ENCODE measurements at places on chromosomes 13 and 19.

GRCh38 chr13:49308097-49308875 lies 60.6 kb downstream of the CDADC1 start:
- DNase-seq, result no peak

GRCh38 chr19:14350866-14351265 lies 30.4 kb upstream of the ADGRE5 start:
- no peak for DNase-seq

GRCh38 chr19:4548238-4548584 lies 8.4 kb upstream of the LRG1 start:
- no peak for DNase-seq

DNA sequence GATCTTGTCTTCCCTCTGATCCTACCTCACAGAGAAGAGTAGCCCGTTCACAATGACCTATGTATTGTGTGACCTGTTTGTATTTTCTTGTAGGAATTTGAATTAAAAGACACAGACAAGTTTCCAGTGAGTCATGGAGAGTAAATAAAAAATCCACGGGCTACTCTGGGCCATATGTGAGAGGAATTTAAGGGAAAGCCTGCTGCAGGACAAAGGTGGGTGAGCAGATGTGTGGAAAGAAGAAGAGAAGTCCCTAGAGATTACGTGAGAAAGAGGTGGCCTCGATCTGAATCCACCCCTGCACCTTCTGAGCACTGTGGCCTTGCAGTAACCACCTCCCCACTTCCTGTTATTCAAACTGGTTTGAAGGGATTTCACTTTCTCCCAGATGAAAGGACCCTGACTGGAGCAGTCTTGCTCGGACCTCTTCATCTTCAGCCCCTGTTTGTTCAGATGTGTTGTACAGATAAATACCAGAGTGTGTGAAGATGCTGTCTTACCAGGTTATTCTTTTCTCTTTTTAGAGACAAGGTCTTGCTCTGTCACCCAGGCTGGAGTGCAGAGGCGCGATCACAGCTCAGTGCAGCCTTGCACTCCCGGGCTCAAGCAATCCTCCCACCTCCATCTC lies 205.4 kb downstream of the PDS5B start:
- DNase-seq, result no peak

DNA sequence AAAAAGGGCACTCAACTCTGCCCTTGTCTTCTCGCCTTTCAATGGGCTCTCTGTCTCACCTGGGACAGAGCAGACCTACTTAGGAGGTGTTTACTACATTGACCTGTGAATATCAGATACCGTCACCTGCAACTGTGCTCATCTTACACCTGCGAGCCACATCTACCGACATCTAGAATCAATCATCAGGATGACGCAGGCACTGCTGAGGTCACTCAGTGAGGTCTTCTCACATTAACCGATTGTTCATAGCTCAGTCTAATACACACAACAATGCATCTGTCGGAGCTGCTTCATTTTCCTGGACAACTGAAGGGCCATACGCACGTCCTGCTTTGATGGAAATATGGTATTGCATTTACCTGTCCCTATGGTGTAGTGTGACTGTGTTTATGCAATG lies 211.9 kb downstream of the FGF9 start:
- DNase-seq, result no peak

DNA sequence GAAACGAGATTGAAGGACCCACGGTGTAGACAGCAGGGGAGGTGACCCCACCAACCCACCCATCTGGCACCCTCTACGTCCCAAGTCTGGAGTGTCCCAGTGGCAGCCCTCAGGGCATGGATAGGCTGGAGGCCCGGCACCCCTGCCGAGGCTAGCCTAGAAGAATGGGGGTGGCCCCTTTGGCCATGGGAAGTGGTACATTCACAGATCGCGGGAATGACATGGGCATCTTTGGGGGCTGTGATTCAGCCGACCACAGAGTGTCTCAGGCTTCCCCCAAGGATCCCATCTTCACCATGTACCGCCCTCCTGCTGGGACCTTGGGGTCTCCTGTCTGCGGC lies 11.3 kb upstream of the MKNK2 start:
- DNase-seq, result no peak

GRCh38 chr13:45521297-45521696 lies 56.6 kb downstream of the COG3 start:
- DNase-seq, result no peak

DNA sequence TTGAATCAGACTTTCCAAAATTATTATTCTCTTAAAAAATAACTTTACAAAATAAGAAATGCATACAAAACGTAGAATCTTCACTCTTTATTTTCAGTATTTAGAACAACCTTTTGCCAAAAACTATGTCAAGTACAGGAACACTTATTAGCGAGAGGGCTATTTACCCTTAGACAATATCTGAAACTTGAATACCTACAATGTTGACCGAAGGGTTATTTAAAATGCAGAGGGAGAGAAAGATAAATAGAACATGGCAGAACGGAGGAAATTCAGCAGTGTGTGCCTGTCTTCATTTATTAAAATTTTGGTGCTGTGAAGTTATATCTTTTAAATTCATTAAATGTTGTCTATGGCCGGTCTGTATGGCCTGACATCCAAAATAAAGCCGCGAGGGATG lies 198.8 kb downstream of the EFNB2 start:
- no peak for DNase-seq

GRCh38 chr19:8367327-8368001 lies 3.5 kb downstream of the ANGPTL4 start:
- DNase-seq, result no peak

GRCh38 chr13:22800526-22801401 lies 380.0 kb upstream of the SGCG start:
- no peak for DNase-seq

DNA sequence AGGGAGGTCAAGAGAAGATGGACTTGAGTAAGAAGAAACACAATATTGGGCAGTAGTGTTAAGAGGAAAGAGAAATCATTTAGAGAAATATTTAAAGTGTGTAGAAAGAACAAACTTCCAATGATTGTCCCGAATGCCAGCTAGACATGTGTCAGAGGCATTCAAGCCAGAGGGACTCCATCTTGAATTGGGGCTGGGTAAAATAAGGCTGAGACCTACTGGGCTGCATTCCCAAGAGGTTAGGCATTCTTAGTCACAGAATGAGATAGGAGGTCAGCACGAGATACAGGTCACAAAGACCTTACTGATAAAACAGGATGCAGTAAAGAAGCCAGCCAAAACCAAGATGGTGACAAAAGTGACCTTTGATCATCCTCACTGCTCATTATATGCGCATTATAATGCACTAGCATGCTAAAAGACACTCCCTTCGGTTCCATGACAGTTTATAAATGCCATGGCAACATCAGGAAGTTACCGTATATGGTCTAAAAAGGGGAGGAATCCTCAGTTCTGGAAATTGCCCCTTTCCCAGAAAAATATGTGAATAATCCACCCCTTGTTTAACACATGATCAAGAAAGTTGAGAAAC lies 127.0 kb upstream of the IPO5 start:
- DNase-seq, result no peak

GRCh38 chr19:11481534-11482383 lies 913 bp upstream of the ELAVL3 start:
- DNase-seq, result peak; percentile 69

- no peak for DNase-seq
Measured at GRCh38 chr13:44651724-44652123, 75.6 kb upstream of the TSC22D1 start.

DNA sequence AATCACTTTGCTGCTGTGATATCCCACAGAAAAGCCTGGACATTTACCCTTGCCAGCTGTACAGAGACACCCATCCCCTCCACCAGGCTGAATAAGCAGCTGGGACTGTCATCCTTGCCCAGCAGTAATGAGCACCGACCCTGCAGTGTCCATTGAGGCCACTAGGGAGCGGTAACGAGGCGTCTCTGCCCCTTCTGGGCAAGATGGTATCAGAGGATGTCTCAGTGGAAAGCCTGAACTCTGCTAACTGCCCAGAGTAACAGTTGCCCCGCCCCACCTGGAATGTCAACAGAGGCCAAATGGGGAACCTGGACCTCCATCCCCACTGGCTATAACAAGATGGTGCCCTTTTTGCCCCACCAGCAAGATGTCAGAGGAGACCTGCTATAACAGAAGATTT lies 22.8 kb upstream of the CEACAM20 start:
- no peak for DNase-seq

DNA sequence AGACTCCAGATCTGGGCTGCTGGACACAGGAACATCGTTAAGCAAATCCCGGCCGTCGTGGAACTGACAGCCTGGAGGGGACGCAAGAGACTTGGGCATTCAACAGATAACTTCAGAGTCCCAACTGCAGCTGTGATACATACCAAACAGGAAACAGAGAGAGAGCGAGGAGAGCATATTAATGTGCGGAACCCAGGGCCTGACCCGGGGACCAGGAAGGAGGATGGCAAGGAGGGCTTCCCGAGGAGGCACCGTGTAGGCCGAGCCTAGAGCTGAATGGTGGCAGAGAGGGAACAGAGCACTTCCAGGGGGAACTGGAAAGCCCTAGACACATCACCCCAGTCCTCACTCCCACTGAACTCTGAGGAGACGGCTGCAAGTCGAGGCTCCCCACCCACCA lies 68.1 kb downstream of the SIPA1L3 start:
- no peak for DNase-seq

GRCh38 chr13:103354171-103354570 lies 288.0 kb upstream of the SLC10A2 start:
- DNase-seq, result no peak

GRCh38 chr13:83449668-83450395 lies 432.4 kb downstream of the SLITRK1 start:
- no peak for DNase-seq

DNA sequence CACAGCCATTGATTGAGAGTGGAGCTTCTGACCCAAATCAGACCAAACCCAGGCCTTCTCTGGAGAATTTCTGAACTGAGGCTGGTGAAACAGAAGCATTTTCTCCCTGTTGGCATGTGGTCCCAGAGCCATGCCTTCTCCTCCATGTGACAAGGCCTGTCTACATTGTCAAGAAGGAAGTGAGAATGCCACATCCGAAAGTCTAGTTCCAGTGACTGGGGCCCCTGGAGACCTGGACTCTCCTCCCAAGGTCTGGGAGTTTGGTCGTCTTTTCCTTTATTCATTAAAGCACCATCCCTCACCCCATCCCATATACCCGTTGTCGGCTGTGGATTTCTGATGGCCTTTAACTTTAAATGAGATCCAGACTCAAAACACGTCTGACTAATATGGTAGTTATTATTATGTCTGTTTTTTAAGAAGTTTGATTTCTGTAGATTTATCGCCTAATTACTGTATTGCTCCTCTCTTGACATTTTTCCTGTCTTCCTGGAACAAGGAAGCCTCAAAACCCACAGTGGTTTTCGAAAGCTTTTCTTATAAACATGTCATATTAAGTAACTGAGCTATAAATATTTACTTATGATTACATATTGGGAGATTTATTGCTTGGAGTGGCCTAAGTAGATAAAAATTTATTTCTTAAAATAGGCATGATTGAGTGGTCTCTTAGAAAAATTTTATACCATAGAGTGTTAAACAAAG lies 128.3 kb upstream of the FRY start:
- DNase-seq, result no peak

GRCh38 chr19:28292822-28293500 lies 920.0 kb downstream of the UQCRFS1 start:
- no peak for DNase-seq

DNA sequence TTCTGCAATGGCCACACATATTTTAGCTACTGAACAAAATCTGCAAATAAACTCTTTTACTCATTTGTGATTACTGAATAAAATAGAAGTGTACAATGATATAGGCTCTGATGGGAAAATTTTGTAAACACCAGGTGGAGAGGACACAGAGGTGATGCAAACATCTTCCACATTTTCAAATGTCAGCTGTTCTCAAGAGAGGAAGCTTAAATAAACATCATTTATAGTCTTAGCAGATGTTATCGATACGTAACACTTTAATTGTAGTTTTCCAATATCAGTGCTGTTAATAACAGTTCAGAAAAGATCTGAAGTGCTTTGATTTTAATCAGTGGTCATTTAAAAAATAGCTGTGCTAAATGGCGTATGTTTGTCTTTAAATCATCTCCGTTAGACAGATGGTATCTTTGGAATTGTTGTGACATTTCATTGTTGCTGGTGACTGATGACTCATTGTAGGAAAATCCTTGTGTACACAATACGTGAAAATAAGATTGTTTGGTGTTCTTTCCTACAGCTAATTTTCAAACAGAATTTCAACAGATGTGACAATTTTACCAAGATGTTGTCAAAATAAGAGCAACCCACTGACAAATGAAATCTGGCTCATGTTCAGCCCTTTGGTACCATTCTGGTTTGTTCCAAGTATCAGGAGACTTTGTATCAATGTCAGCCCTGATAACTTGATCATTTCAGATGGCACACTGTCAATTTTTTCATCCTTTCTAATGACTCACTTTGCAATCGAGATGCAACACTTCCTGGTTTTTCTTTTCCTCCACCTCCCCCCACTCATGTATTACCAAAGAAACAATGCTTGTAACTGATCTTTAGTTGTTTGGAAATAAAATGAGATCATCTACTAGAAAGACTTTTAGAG lies 516.0 kb downstream of the DCT start:
- no peak for DNase-seq

- DNase-seq, result no peak
Measured at GRCh38 chr13:35480346-35480745, 3.9 kb upstream of the MAB21L1 start.

DNA sequence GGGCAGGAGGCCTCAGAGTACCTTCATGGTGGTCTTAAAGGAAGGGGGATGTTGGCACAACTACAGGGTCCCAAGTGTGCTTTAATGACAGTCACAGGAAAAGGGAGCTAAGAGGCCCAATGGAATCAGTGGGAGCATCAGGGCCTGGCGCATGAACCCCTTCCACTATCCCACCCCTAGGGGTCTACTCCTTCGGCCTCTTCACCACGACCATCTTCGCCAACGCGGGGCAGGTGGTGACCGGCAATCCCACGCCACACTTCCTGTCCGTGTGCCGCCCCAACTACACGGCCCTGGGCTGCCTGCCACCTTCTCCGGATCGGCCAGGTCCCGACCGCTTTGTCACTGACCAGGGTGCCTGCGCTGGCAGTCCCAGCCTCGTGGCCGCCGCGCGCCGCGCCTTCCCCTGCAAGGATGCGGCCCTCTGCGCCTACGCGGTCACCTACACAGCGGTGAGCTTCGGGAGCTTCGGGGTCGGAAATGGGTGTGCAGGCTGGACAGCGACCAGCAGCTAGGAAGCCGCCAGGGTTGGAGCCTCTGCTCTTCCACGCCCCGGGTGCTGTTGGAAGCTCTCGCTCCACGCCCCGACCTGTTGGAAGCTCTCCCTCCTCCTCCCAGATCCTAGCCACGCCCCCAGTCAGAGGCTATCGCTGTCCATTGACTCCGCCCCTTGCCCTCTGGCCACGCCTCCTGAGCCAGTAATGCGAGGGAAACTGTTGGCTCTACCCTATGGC lies 6.0 kb downstream of the PLPPR2 start:
- no peak for DNase-seq

DNA sequence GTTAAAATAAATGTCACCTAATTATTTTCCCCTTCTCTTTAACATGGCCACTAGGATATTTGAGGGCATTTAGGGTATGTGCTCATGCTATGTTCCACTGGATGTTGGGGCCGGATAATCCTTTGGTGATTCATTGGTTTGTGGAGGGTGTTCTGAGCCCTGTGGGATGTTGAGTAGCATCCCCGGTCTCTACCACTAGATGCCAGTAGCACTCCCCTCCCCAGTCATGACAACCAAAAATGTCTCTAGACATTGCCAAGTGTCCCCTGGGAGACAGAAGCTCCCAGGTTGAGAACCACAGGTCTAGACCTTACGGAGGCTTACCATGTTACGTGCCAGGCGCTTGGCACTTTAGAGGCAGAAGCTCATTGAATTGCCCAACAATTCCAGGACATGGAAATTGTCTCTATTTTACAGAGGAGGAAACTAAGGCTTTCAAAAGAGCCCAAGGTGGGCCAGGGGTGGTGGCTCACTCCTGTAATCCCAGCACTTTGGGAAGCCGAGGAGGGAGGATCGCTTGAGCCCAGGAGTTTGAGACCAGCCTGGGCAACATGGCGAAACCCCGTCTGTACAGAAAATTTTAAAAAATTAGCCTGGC lies 14.1 kb downstream of the SHANK1 start:
- peak; percentile 31 for DNase-seq
